Lower leg skin (tissue), 4 donors: ENCODE measurements at places on chromosomes 5 and 9. TPM values are rescaled to one million over a fixed set of nuclear protein-coding genes. Genes with fewer than 3 reads are reported as not detected.

DNA sequence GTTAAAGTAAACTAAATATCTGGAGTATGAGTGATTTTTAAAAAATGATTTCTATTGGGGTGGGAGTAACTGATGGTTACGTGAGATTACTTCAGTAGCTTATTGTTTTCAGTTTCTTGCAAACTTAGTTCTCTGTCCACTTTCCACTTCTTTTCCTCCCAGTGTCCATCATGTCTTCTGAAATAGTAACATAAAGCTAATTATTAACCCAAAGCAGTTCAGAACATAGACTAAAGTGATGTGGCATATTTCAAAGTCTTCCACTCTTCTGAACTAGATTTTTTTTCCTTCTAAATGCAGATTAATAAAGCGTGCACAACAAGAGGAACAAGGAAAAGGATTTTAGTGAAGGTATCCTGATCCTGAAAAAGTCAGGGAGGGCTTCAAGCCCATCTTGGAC lies 114.1 kb downstream of the MAN2A1 start:
- DNase-seq: no peak

DNA sequence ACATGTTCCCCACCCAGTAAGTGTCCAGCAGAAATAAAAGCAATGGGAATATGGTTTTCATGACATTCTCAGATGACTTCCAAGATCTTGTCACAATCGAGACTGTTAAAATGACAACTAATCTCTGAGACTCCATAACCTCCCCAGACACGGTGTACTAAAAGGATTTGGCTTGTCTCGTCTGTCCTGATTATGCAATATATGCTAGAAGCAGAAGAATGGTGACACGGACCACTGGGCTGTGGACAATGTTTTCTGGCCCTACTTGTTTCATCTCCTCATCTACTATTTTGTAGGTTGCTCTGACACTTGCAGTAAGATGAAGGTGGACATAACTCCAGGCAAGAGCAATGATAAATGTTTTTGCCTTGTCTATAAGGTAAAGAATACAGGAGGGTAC lies 56.6 kb downstream of the BNC2 start:
- no peak for DNase-seq

GRCh38 chr5:167578977-167579692 lies 712.3 kb upstream of the WWC1 start:
- no peak for DNase-seq

GRCh38 chr9:80602291-80602690 lies 1030.5 kb downstream of the TLE4 start:
- DNase-seq: no peak

GRCh38 chr5:98637557-98637956 lies 135.9 kb upstream of the RGMB start:
- DNase-seq: no peak

DNA sequence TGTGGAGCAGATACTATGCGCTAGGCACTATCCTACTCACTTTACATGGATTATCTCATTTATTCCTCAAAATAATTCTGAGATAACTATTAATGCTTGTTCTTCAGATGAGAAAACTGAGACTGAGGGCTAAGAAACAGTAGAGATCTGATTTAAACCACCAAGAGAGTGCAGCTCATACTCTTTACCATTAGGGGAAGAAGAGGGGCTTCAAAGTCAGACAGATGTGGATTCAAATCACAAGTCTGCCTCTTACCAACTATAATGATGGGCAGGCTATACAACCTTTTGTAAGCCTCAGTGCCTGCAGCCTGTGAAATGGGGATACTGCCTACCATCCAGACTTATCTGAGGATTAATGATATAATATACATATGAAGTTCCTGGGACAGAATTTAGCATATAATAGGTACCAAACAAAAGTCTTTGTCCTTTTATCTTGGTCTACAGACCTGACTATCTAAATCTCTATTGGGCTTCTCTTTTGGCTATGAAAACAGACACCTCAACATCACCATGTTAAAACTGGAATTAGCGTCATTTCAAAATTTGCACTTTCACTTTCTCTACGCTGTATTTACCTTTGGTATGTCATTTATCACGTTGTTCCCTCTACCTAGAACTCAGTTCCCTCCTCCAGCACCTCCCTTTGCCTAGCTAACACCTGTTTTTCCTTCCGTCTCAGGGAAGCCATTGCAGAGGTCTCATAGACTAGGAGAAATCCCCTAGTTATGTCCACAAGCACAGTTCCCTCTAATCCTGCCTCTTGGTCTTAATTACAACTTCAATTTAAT lies 13.8 kb upstream of the TMEM267 start:
- DNase-seq: no peak

DNA sequence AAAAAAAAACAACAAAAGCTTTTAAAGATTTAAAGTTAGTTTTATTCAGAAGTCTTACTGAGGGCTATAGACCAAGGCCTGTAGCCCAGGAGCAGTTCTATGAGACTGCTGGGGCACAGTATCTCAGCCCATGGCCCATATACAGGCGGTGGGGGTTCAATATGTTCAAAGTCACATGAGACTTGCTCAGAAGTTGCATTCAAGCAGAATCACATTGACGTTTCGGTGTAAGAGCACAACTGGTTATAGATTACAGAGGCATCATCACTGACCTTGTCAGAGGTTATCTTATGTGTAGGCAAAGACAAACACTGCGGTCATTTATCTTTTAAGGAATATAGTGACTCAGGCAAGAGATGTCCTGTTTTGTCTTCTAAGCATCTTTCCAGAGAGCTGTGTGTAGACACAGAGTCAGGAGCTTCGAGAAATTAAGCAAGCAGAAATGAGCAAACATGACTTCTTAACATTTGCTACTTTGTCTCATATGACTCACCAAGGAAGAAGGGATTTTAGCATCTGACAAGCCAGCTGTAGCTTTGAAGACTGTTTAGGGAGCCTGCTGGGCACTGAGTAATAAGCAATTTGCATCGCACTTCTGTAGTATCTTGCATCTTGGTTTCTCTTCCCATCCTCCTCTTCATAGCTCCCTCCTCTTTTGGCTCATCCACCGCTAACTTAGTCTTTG lies 12.9 kb upstream of the F2RL1 start:
- DNase-seq: no peak

DNA sequence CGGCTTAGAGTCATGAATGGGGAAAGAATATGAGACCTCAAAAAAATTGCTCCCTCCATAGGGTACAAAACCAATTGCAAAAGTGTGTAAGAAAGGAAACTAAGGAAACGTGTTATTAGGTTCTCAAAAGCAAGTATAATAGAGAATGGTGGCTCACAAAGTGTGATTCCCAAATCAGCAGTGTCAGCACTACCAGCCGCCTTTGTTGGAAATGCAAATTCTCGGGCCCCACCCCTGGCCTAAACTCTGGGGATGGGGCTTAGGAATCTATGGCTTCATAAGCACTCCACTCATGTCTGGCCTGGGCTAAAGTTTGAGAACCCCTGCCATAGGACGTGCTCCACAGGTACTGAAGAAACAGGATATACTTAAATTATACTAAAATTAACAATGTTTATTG lies 1.6 kb upstream of the CCDC69 start:
- DNase-seq: no peak

GRCh38 chr5:40775085-40775845 lies 19.5 kb upstream of the TTC33 start:
- DNase-seq: no peak

GRCh38 chr5:33628796-33629195 lies 188.0 kb downstream of the TARS1 start:
- no peak for DNase-seq

DNA sequence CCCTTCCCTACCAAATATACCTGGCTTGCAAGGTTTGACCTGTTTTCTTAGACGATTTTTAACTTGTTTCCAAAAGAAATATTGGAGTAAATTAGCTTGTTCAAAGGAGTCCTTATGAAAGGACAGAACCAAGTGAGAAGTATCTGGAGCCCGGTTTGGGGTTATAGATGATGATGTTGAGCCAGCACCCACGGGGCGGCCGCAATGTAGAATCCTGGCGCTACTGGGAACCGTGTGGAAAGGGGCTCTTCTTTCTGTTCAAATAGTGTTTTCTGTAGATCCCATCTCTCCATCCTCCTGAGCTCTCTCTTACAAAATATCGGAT lies 517 bp upstream of the EXOSC2 start:
- no peak for DNase-seq

GRCh38 chr5:136190904-136191303 lies 2.1 kb downstream of the SMIM32 start:
- no peak for DNase-seq

GRCh38 chr9:33840381-33840780 lies 23.4 kb downstream of the UBE2R2 start:
- DNase-seq: no peak

GRCh38 chr5:76401801-76402250 lies 1.3 kb upstream of the IQGAP2 start:
- DNase-seq: no peak

DNA sequence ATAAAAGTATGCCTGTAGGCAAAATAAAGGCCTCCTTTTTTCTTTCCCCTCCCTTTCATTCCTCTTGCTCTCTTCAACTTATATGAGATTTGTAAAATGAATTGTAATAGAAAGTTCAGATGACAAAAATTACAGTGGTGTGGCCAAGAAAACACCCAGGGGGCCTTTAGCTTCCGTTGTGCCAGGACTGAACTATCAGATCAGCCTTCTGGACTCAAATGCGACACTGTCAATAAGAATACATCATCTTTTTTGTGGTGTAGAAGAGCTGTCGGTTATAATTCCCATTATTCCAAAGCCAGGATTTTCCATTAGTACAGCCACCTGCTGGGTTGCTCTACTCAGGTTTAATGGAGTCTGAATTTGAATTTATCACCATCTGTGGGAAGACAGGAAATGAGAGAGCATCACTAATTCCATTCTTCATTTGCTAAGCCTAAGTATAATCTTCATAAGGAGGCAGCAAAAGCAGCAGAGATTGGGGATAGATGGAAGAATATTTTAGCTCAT lies 443.4 kb downstream of the ANXA1 start:
- no peak for DNase-seq

- no peak for DNase-seq
Observed at GRCh38 chr9:99411068-99411467, 189.0 kb downstream of the SEC61B start.

GRCh38 chr5:57577432-57578175 lies 95.0 kb upstream of the ACTBL2 start:
- DNase-seq: no peak

- no peak for DNase-seq
Observed at GRCh38 chr9:29322240-29322639, 1749.0 kb upstream of the C9orf72 start.

GRCh38 chr5:96718635-96719077 lies 56.5 kb downstream of the CAST start:
- peak; percentile 67 for DNase-seq

DNA sequence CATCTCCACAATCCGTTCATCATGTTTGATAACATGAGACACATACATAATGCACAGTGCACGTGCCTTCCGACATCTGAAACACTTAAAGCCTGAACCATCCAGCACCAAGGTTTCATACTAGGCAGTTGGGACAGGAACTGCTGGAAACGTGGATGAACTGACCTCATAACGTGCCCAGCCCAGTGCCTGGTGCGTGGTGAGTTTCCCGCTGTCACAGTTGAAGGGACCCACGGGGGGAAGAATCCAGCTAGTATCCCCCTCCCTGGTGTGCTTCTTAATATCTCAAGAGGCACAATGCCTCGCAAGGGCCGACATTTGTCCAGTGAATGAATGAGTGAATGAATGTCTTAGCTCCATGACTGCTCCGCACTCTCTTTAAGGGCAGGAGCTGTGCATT lies 23.2 kb downstream of the BARX1 start:
- no peak for DNase-seq

GRCh38 chr5:56176155-56176798 lies 56.9 kb downstream of the ANKRD55 start:
- DNase-seq: peak; percentile 60

GRCh38 chr5:95823218-95823737 lies 752 bp upstream of the GLRX start:
- DNase-seq: no peak

DNA sequence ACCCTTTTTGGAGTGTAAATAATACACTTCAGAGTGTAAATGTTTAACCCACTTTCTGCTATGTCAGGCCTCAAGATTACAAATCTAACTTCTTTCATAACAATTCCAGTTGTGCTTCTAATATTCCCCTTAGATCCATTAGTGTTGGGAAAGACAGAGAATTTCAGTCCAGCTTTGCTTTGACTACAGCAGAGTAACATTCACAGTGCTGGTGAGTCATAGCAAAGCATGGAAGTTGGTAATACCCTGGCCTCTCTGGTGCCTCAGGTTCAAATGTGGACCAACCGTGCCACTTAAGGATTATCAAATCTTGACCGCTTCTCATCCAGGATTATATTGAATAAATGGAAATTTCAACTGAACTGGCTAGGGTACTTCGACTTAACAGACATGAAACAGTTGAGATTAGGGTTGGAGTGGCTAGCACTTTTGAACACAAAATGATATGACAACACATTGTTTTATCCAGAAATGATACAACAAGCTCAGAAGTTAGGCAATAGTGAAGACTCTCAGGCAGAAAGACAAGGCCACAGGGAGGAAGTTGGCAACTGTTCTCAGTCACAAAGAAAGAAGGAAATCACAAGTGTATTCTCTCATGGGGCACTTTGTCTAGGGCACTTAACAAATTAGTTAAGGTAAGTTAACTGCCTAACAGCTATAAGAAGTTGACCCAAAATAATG lies 24.4 kb upstream of the RASA1 start:
- no peak for DNase-seq

DNA sequence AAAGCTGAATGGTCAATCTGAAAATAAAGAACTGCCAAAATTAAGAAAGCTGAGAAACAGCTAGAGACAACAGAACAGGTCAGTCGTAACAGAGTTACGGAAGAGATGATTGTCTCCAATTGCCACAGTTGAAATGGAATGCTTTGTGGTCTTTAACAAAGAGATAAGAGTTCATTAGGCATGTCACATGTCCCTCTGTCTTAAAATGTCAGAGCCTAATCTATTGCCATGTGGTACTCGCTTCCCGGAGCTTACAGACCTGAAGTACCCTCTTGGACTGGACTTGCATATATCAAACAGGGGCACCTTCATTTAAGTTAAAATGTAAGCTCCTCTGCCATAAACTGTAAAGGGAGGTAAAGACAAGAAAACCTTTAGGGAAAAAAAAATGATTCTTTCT lies 19.7 kb downstream of the TTC39B start:
- DNase-seq: no peak

- DNase-seq: no peak
Observed at GRCh38 chr5:137858223-137858916, 9.3 kb upstream of the MYOT start.

KCTD16 gene
- total RNA-seq: not detected

ARL14EPL gene
- not detected for total RNA-seq

ALDH1B1 gene
- 4.3 TPM for total RNA-seq

FGF10 gene
- 0.17 TPM for total RNA-seq

IGFBPL1 gene
- total RNA-seq: not detected

BARHL1 gene
- total RNA-seq: not detected

HTR4 gene
- 0.25 TPM for total RNA-seq

SPATA6L gene
- total RNA-seq: 2.0 TPM

GRXCR2 gene
- total RNA-seq: 0.46 TPM

EFNA5 gene
- total RNA-seq: 35.3 TPM

PRRX2 gene
- 16.3 TPM for total RNA-seq

OXCT1 gene
- 19.0 TPM for total RNA-seq

PCDHGA11 gene
- 6.9 TPM for total RNA-seq

ZNF879 gene
- 2.1 TPM for total RNA-seq
